ENCODE measurements at places on chromosomes 5 and 9. TPM values are rescaled to one million over a fixed set of nuclear protein-coding genes. Genes with fewer than 3 reads are reported as not detected.

GRCh38 chr9:134136996-134137299, 1.1 kb downstream of the WDR5 start:
- DNase-seq, result no peak

The TRIM7 gene
- polyA plus RNA-seq, result 0.10 TPM

The PCSK5 gene
- 0.71 TPM for polyA plus RNA-seq

- DNase-seq, result no peak
Observed at GRCh38 chr5:44332285-44332971, 56.8 kb downstream of the FGF10 start.

The PCDHB4 gene
- polyA plus RNA-seq, result 0.17 TPM

DNA sequence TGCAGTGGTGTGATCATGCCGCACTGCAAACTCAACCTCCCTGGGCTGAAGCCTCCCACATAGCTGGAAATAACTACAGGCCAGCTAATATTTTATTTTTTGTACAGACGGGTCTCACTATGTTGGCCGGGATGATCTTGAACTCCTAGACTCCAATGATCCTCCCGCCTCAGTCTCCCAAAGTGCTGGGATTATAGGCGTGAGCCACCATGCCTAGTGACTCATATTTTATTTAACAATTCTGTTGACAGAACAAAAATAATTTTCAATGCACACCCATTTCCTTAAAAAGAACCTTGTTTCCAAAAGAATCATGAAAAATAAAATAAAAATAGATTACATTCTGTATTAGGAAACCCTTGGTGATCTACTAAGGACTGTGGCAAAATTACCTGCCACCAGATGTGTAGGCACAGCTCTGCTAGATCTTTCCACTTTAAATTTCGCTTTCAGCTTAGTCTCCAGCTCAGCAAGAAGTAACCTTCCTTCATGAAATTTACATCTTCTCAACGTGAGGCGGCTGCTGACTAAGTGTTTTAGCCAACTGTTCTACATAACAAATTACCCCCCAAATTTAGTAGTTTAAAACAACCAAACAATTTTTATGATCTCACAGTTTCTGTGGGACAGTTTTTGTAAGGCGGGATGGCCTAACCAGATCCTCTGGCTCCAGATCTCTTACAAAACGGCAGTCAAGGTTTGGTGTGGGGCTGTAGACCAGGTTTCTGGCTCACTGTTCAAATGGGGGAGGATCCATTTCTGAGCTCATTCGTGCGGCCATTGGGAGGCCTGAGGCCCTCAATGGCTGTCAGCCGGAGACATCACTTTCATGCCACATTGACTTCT, 32.6 kb upstream of the GOLPH3 start:
- no peak for DNase-seq

GRCh38 chr9:130225586-130225985, 40.0 kb upstream of the HMCN2 start:
- no peak for DNase-seq

- no peak for DNase-seq
Observed at GRCh38 chr9:130128251-130128650, 44.0 kb upstream of the NCS1 start.

- DNase-seq, result no peak
Observed at GRCh38 chr5:137146402-137146890, 352.7 kb downstream of the SPOCK1 start.

GRCh38 chr5:176578391-176578808, 29.3 kb downstream of the CDHR2 start:
- DNase-seq, result peak; percentile 41
